Pulmonary artery endothelial cell (primary cell): ENCODE measurements at places on chromosomes 6 and 20.

DNA sequence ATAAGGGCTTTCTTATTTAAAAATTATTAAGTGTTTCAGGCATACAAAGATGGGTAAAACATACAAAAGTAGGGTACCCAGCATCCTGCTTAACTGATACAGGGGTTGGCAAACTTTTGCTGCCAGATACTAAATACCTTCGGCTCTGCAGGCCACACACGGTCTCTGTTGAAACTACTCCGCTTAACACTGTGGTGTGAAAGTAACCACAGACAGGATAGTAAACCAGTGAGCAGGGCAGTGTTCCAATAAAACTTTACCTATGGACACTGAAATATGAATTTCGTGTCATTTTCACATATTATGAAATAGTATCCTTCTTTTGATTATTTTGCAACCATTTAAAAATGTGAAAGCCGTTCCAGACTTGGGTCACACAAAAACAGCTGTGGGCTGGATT lies 92.4 kb downstream of the EYA2 start:
- DNase-seq, result no peak

- DNase-seq, result peak; percentile 20
Observed at GRCh38 chr20:36408219-36408618, 102.1 kb downstream of the DLGAP4 start.

GRCh38 chr6:2853769-2854395 lies 12.2 kb upstream of the SERPINB1 start:
- peak; percentile 57 for DNase-seq

GRCh38 chr20:1286267-1287024 lies 20.4 kb downstream of the SNPH start:
- no peak for DNase-seq

GRCh38 chr6:80425089-80425823 lies 318.8 kb downstream of the BCKDHB start:
- no peak for DNase-seq

DNA sequence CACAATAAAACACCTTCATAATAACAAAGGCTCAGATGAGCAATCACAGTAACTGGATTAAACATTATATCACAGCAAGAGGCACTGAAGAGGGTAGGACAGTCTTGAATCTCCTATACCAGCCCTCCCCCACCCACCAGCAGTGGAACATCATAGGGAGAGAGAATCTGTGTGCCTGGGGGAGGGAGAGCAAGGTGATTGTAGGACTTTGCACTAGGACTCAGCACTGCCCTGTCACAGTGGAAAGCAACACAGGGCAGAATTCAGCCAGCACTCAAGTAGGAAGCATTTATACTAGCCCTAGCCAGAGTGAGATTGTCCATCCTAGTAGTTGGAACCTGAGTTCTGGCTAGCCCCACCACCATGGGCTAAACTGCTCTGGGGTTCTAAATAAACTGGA lies 400.2 kb downstream of the HAO1 start:
- no peak for DNase-seq

- no peak for DNase-seq
Observed at GRCh38 chr6:156164701-156165452, 612.3 kb upstream of the ARID1B start.

GRCh38 chr6:53986721-53987521 lies 124.3 kb upstream of the MLIP start:
- no peak for DNase-seq

DNA sequence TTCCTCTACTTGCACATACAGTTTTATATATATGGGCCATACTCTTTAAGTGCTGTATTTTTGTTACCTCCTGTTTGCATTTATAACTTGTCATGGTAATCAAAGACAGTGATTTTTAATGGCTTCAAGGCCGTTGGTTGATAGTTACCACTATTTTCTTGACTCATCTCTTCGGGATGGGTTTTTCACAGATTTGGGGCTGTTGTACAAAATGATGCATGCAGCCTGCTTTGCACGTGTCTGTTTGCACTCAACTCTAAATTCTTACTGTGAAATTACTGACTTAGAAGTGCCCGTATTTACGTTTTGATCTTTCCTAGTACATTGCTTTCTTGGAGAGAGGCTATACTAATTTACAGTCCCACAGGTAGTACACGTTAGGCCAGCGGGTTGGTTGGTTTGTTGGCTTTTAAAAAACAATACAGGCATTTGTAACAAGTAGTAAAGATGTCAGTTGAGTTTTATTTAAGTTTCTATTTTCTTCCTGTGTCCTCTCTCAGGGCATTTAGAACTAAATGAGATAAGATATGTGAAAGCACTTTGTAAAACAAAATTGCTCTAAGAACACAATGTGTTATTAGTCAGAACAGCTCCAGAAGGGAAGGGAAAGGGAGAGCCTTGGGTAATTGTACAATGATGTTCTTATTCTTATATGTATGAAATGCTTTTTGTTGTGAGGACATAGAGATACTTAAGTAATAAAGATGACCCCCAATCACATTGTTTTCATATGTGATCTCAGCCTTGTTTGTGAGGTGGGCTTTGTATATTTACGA lies 11.7 kb downstream of the JARID2 start:
- DNase-seq, result no peak

- DNase-seq, result peak; percentile 7
Observed at GRCh38 chr20:53157443-53158408, 185.6 kb downstream of the TSHZ2 start.

GRCh38 chr6:22926790-22927354 lies 357.5 kb downstream of the HDGFL1 start:
- DNase-seq, result peak; percentile 5

- no peak for DNase-seq
Observed at GRCh38 chr6:126600258-126600916, 260.5 kb downstream of the CENPW start.

- DNase-seq, result no peak
Observed at GRCh38 chr20:48490961-48491831, 336.6 kb downstream of the PREX1 start.

- DNase-seq, result no peak
Observed at GRCh38 chr6:125957845-125958244, 1.3 kb downstream of the HINT3 start.
